ENCODE measurements at places on chromosomes 16 and 17.

DNA sequence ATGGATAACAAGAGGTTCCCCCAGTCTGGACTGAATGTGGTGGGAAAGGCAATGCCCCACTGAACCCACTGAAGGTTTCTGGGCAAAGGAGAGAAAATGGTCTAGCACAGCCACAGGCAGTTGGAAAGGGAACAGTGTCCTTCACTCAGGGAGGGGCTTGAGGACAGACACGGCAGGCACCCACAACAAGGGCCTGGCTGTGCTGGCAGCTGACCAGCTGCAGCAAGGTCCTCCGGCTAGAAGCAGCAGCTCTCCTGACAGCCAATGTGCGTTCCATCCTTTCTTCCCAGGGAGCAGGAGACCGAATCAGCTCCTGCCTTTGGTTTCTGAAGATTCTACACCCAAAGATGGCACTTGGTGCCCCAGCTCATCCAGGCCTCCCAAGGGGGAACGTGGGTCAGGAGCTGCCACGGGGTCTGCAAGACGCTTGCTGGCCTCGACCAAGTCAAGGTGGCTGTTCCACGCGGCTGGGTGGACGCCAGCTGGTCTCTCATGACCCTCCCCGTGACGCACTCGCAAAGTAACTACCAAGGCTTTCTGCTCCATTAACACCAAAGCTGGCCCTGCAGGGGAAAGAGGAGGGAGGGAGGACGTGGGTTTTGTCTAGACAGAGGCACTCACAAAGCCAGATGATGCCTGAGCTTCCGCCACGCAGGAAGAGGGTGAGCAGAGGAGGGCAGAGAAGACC, 11.1 kb downstream of the ABR start:
- DNase-seq = no peak

DNA sequence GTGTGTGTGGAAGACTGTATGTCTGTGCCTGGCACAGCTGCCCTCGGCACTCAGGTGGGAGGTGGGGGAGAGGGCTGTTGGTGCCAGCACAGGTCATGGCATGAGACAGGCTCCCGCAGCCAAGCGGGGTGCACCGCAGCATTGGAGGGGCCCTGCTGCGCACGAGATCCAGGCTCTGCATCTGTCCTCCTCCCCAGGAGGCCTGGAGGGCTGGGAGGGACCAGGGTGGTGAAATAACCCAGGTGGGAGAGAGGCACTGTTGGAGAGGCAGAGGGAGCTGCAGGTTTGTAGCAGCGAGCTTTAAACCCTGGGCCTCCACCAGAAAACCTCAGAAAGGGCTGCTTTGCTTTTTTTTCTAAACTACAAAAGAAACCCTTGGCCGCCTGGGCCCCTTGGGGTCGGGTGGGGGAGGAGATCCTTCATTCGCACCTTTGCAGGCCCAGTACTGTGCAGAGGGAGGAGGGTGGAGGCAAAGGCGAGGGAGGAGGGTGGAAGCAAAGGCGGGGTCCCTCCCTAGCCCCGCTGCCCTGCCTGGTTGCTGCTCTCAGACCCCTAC, 241.7 kb downstream of the SEC14L1 start:
- no peak for DNase-seq

GRCh38 chr16:57196753-57197152, 10.6 kb downstream of the RSPRY1 start:
- no peak for DNase-seq

GRCh38 chr16:28290859-28291254, 1.5 kb upstream of the SBK1 start:
- DNase-seq = no peak

- DNase-seq = no peak
Measured at GRCh38 chr16:81061871-81062608, 15.0 kb downstream of the C16orf46 start.

GRCh38 chr17:63395075-63395805, 50.9 kb downstream of the CYB561 start:
- DNase-seq = no peak

DNA sequence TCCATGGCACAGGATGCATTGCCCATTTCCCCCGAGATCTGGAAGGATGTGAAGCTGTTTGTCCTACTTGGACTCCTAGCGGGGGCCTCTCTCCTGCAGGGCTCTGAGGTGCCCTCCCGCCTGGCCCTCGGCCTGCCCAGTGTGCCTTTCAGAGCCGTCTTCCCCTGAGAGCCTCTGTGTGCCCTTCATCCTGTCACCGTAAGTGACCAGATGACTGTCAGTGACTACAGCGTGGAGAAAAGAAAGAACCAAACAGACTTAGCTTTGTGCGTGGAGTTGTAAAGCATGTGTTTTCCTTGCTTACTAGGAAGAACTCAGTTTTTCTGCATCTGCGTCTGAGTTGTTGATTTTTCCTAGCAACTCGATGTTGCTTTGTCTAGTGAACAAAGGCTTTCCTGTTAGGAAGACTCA, 56.1 kb downstream of the BANP start:
- DNase-seq = no peak

DNA sequence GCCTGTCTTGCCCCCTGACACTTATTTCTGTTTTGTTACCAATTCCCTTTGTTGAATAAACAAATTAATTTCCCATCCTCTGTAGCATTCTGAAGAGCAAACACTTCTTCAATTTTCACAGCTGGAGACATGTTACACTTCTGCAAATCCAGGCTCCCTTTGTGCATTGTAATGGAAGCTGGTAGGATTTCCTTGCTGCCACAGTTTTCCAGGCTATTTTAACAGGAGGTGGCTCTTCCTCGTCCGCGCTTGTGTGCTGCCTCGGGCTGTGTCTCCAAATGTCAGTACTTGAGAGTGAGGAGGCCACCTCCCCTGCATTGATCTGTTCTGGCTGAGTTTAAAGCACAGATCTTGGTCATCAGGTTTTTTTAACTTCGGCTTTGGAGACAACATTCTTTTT, 40.0 kb downstream of the SOST start:
- DNase-seq = no peak
